ENCODE measurements at places on chromosomes 7 and 10.

- DNase-seq = no peak
These were observed 112.9 kb downstream of the VIPR2 start for GRCh38 chr7:159031750-159032149.

DNA sequence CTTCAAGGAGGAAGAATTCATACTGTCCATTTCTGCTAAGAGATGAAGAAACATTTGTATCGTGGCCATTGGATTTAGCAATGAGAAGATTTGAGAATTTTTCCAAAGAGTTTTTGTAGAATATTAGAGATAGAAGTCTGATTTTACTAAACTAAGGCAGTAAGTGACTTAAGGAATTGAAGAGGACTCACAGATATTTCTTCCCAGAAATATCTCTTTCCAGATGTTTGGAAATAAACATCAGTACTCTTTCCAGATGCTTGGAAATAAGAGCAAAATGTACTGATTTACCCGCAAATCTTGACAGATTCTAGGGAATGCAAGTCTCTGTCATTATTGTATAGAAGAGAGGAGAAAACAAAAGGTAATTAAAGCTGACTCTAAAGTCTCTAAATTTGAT lies 91.3 kb downstream of the IMMP2L start:
- DNase-seq = no peak

DNA sequence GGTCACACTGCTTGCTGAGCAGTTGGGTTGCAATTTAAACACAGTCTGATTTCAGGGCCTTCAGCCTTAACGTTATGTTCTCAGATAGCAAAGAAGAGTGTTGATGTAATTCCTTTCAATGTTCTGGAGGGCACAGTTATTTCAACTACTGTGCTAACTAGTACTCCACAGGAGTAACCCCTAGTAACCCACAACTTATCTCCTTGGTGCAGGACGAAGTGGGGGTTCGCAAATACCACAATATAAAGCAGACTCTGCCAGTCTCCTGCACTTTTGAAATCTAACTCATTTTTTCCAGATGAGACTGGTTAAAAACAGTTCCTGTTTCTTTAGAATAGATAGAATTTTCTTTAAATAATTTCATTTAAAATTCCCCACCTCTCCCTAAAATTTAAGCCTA lies 47.1 kb upstream of the NCAPG2 start:
- no peak for DNase-seq

- DNase-seq = no peak
These were observed 2.9 kb downstream of the CPXM2 start for GRCh38 chr10:123888751-123889150.

GRCh38 chr10:117339578-117339977 lies 35.7 kb downstream of the PDZD8 start:
- no peak for DNase-seq
